ENCODE measurements at places on chromosomes 3 and 15.

DNA sequence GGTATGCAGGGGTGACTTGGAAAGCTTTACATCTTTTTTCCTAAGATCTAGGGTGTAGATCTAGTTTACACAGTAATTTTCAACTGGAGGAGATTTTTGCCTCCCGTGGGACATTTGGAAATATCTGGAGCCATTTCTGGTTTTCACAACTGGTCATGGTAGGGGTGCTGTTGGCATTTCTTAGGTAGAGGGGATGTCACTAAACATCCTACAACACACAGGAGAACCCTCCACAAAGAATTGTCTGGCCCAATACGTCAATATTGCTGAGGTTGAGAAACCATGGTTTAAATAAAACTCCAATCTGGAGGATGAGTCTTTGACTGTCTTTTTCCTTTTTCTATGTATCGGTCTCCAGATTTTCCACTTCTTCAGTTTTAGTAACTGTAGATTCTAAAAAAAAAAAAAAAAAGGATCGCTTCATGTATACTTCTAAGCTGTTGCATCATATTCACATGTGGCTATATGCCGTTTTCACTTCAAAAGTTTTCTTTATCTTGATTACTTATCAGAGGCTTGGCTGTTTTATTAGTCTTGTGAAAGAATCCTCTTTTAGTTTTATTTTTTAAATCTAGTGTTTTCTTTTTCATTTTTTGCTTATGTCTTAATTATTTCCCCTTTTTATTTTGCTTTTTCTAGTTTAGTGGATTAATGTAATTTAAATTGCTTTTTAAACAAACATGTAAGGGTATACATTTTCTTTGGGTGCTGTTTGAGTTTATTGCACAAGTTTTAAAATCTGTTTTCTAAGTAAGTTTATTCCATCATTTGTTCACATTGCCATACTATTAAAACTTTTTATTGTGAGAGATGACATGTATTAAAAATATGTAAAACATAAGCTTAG lies 21.2 kb downstream of the UBE2Q2 start:
- no peak for DNase-seq

GRCh38 chr15:79121571-79121970 lies 31.0 kb upstream of the RASGRF1 start:
- no peak for DNase-seq

DNA sequence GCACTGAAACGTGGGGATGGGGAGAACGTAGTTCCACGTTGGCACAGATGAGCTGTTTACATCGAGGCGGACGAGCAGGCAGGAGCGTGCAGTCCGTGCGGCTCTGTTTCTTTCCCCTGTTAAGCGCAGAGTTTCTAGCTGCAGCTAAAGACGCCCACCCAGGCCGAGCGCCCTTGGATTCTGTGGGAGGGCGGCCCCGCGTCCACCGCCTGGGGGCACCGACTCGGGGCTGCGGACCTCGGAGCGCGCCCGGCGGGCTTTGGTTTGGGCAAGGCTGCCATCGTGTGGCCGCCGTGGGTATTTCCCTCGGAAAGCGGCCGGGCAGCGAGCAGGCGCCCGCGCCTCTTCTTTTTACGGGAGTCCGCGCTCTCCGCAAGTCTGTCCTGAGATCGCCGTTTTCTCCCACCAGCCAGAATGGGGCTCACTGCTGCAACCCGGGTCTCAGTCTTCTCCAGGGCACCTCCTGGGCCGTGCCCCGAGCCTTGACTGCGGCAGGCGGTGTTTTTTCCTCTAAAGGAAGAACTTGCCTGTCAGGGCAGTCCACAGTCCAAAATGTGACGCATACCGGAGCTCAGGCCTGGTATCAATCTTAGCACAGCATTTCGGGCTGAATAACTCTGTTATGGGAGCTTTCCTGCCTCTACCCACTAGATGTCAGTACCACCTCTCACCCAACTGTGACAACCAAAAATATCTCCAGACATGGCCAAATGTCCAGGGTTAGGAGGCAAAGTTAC lies 219.9 kb upstream of the IGF1R start:
- DNase-seq, result peak; percentile 89

DNA sequence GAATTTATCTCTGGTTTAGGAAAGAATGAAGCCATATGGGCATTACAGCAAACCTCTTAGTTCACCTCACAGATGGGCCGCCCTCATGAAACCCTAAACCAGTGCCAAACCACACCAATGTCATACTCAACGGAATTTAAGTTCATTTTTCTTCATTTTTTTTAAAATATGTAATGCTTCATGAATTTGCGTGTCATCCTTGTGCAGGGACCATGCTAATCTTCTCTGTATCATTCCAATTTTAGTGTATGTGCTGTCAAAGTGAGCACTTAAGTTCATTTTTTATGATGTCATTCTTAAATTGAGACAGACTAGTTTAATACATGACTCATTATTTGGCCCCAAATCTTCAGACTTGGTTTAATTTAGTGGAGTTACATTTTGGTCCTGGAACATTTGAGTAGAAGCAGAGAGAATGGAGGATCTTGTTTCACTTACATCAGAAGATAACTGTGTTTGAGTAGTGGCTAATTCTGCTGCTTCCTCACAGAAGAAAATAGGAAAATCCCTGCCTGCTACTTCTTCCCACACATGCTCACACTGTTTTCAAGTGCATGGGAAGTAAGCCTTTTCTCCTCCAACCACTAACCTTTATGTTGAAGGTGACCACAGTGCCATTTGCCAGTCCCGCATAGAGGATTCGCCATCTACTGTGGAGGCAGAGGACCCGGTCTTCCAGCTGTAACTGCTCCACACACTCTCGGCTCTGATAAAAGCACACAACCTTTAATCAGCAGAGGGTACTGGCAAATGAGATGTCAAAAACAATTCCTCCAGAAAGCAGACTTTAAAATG lies 63.3 kb downstream of the ZNF106 start:
- DNase-seq, result no peak

DNA sequence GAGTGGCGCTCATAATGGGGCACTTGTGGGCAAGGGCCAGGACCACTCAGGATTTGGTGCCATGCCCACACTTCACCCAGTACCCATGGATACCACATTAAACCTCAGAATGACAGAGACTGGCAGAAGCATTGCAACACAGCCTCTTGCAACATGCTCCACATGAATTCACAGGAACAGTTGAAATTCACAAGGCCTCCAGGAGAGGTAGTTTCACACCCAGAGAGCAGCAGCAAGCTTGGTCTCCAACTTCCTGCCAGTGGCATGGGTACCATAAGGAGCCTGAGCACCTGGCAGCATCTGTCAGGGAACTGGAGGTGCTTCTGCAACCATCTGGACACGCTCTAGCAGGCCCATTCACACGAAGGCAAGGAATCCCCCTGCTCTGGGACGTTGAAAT lies 101.0 kb downstream of the OSBPL10 start:
- no peak for DNase-seq

DNA sequence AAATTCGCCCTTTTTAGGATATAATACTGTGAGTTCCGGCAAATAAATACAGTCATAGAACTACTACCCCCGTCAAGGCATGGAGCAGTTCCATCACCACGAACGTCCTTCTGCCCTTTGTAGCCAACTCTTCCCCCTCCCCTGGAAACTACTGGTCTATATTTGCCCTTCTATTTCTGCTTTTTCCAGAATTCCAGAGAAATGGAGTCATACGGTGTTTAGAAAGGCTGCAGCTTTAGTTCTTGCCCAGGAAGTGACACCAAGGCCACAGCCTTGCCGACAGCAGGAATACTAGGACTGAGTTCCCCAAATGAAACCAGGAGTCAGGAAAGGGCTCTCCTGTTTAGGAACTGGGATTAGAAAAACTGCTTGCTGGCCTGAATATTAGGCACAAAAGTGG lies 291.2 kb downstream of the FAM43A start:
- DNase-seq, result no peak

- DNase-seq, result no peak
These were observed 180.6 kb downstream of the FOXP1 start for GRCh38 chr3:71402911-71403310.

- DNase-seq, result no peak
These were observed 50.9 kb downstream of the IQCH start for GRCh38 chr15:67305506-67305905.

GRCh38 chr3:9035473-9035872 lies 72.2 kb upstream of the RAD18 start:
- no peak for DNase-seq

DNA sequence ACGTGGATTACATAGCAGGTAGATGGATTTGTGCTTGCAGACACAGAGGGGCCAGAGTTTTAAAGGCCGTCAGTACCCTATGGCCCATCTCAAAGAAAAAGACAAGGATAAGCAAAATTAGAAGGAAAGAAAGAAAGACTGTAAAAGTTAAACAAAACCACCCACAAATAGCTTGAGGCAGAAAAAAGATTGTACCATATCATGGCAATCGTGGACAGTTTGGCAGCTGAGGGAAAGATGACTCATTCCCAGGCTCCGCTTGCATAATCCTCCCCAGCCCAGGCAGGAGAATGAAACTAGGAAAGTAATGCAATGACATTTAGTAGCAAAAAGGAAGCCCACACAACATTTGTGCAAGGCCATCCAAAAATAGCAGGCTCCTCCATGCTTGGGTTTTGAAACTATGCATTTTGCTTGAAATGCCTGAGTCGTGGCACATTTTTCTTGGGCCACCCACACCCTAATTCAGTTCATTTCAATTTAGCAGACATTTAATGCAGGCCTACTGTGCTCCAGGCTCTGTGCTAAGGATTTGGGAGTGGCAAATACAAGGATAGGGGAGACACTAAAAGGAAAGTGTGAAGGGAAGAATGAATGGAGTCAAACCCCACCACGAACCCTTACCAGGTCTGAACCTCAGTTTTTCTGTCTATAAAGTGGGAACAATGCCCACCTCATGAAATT lies 40.9 kb upstream of the SMAD3 start:
- no peak for DNase-seq

- no peak for DNase-seq
These were observed 507.3 kb downstream of the PYDC2 start for GRCh38 chr3:191968299-191968698.

- no peak for DNase-seq
These were observed 302.0 kb downstream of the CHST2 start for GRCh38 chr3:143421556-143421955.

- no peak for DNase-seq
These were observed 97.9 kb upstream of the EIF1B start for GRCh38 chr3:40211579-40211978.

DNA sequence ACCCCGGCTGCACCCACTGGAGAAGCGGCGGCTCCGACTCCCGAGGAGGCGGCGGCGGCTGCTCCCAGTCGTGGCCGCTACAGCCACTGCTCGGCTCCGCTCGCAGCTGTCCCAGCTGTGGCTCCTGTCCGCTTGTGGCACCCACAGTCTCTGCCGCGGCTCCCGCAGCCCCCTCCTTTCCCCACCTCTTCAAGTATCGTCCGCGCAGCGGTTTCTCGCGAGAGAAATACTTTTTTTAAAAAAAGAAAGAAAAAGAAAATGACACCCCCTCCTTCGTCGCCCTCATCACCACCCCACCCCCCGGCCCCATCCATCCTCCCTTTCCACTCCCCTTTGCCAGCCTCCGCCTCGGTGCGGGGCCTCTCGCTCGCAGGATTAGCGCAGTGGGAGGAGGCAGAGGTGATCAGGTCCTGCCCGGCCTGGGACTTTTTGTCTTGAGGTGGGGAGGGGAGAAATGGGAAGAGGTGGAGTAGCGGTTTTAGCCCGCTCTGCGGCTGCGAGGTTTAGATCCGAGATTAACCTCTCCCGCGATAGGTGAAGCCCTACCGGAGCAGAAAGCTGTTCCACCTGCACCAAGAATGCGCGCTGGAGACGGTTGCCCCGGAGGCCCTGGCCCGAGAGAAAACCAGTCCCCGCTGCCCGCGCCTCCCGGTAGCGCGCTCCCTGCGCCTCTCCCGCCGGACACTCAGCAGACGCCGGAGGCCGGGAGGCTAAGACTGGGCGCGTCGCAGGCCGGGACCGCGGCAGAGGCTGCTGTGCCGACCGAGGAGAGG lies at the start of gene FBN1:
Gene FBN1 (minus strand): TSS at position 152 of the 773 bp plus-strand sequence. CDS start 940 bp downstream, outside the sequence.
- DNase-seq, result peak; percentile 72

Data from endothelial cell (in vitro differentiated cells).